Activated gamma-delta T cell treated with Interleukin-2 at 50 U/mL for 16 hours (primary cell): ENCODE measurements at places on chromosomes 5 and 9.

DNA sequence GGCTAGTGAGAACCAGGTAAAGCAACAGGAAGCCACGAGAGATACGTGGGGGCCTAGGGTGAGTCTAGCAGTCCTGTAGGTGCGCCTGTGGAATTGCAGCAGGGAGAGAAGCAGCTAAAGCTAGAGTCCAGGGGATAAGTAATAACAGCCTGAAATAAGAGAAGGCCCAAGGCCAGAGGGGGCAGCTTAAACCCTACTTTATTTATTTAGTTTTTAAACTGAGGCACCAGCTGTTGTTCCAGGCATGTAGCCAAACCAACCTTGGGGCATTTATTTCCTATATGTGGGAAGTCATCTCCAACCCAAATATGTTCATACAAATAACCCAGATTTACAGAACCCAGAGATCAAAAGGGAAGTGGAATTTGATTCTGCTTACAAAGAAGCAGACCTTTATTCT is 93.5 kb downstream of the GLDC start:
- DNase-seq = no peak

DNA sequence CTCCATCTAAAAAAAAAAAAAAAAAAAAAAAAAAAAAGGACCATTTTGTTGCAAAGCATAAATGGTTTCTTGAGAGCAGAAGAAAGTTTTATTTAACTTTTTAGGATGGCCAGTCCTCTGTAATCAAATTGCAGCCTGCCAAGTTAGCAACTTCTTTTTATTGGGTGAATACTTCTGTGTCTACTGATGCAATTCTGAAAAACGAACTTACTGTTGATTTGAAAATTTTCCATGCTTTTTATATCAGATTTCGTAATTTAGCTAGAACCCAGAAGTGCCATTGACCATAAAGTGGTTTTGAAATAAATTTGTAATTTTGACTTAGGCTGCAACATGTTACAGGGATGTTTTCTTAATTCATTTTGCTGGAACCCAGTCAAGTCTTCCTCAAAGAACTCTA is 269.1 kb upstream of the ACTBL2 start:
- no peak for DNase-seq

- no peak for DNase-seq
Measured at GRCh38 chr9:110947491-110948044, 90.7 kb downstream of the LPAR1 start.

DNA sequence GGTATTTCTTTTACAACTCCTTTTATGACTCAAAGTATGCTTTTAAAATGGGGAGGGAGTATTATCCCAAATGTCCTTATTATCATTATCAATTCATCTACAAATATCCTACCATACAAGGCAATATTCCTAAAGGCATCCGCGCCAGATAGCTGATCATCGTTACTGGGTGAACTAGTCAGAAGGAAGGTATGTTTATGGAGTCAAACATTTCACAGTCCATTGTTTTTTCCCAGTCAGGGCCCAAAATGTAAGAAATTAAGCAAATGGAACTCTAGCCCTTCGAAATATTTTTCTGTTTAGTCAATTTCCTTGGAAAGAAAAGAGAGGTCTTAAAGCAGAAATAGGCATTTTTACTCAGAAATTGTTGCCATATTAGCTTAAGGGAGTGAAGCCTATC is 188.5 kb upstream of the CCNG1 start:
- DNase-seq = no peak

- no peak for DNase-seq
Measured at GRCh38 chr5:113092683-113093082, 116.1 kb downstream of the DCP2 start.
